ENCODE measurements at places on chromosomes 2 and 18. TPM values are rescaled to one million over a fixed set of nuclear protein-coding genes. Genes with fewer than 3 reads are reported as not detected.

DNA sequence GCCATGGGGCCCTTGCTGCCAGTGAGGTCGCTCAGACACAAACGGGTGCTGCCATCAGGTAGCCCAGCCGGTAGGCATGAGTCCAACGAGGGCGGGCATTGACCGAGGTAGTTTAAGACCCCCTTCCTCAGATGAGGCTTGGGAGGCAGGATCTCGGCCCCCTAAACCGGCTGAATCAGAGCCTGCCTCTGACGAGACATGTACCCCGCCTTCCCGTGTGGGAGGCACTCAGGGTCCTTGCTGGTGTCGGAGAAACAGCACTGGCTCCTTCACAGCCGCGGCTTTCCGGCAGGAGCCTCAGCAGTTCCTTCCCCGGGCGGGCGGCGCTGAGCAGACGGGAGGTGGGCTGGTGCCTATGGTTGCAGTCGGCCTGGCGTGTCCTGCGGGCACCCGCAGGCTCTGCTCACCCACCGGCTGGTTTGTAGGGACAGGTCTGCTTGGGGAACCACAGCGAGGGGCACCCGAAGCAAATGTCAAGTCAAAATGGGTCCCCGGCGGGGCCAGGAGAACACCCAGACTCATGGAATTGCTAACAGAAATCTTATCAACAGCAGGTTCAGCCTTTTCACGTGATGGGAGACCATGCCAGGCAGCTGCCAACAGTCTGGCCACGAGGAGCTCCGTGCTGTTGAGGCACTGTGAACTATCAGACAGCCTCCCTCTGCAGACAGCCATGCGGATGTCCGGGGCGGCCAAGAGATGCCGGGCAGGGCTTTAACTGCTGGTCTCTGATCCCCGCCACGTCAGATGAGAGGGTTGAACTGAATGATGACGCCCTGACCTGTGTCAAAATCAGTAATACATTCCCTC lies 2.8 kb downstream of the KCNG2 start:
- DNase-seq = no peak

- DNase-seq = no peak
These were observed 52.7 kb downstream of the AGFG1 start for GRCh38 chr2:227524665-227525064.

The SESTD1 gene
- 14.4 TPM for total RNA-seq

DNA sequence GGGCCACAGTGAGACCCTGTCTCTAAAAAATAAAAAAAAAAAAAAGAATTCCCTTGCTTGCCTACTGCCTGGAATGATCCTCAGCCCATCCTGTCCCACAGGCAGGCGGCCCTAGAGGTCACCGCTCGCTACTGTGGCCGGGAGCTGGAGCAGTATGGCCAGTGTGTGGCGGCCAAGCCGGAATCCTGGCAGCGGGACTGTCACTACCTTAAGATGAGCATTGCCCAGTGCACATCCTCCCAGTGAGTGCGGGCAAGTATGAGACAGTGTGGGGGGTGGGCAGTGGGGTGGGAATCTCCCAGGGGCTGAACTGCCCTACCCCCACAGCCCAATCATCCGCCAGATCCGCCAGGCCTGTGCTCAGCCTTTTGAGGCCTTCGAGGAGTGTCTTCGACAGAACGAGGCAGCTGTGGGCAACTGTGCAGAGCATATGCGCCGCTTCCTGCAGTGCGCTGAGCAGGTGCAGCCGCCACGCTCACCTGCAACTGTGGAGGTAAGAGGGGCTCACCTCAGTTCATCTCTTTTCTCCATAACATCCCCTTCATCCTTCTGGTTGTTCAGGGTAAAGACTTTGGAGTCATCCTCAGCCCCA lies 1.6 kb downstream of the CHCHD5 start:
- DNase-seq = no peak

- DNase-seq = no peak
These were observed 51.0 kb downstream of the LTBP1 start for GRCh38 chr2:32997705-32998104.

DNA sequence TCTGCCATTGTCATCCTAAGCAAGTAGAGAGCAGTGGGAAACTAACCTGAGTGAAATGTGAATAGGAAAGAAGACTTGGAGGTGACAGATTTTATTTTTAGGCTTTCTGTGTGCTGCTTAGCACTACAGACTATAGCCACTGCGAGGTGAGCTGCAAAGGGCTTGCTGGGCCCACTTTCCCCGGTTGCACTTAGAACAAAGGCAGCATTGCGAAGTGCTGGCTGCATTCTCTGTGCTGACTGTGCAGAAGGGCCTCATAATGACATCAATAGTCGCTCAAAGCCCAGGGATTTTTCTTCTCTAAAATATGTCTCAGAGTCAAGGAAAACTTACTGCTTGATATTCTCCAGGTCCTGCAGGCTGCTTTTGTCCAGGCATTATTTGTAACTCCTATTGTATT lies 592.1 kb downstream of the TDRD15 start:
- DNase-seq = peak; percentile 47

GRCh38 chr2:105403241-105403782 lies 4.5 kb upstream of the FHL2 start:
- DNase-seq = no peak

DNA sequence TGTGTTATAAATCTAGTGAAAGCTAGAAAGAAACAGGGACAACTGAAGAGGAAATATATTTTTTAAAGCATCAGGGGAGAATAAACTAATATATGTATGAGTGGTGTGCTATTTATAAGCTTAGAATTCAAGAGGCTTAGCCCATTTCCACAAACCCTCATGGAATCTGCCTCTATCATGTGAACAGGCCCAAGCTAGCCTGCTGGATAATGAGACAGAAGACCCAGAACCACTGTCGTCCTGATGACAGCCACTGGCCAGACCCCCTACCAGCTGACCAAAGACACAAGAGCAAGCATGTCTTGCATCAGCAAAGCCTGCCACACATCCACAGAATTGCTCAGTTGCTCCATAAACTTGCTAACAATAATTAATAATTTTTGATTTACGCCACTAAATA lies 382.3 kb upstream of the NXPH2 start:
- no peak for DNase-seq

DNA sequence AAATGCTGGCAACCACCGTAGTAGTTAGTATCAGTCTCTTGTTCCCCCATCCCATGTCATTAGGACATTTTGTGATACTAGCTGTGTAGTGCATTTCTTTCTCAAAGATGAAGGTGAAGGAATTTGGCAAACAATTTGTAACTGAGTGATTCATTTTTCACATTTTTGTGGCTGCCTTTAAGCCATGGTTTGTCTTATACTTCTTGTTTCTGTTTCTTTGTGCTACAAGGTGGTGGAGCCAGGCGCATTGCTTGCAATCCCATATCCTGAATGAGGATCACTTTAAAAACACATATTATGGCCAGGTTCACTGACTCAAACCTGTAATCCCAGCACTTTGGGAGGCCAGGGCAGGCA lies 40.6 kb downstream of the GPD2 start:
- no peak for DNase-seq

The ANKRD23 gene
- 8.7 TPM for total RNA-seq

The PRSS56 gene
- total RNA-seq = 0.12 TPM

DNA sequence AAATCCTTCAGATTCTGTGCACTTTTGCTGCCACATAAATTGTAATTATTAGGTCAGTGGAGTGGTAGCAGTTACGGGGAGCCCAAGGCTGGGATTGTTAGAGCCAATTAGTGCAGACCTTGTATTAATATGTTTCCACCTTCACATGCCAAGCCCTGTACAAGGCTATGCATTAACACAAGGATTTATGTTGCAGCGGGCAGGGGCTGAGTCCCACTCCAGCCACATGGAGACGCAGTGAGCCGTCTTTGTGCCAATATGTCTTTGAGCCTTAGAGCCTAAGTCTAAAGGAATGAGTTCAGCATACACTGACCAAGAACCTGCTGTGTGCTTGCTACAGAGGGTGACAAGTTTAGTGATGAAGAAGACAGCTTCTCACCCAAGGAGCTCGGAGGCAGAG lies 238.2 kb downstream of the TSN start:
- no peak for DNase-seq

DNA sequence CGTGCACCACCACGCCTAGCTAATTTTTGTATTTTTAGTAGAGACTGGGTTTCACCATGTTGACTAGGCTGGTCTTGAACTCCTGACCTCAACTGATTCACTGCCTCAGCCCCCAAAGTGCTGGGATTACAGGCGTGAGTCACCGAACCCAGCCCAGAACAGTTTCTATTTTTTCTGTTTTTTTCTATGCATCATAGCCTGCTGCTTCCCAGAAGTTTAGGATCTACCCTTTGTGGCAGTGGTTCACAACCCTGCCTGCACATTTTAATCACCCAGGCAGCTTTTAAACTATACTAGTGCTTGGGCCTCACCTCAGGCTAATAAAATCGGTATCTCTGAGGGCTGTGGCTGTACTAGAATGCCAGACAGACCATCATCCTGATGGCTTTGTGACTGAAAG lies 39.7 kb upstream of the SOCS6 start:
- no peak for DNase-seq

The PNO1 gene
- 8.1 TPM for total RNA-seq

GRCh38 chr2:215357660-215358059 lies 45.8 kb downstream of the ATIC start:
- no peak for DNase-seq

GRCh38 chr2:240650254-240650965 lies 25.1 kb downstream of the GPR35 start:
- DNase-seq = no peak

- DNase-seq = no peak
These were observed 22.8 kb downstream of the ASB18 start for GRCh38 chr2:236241181-236242056.

DNA sequence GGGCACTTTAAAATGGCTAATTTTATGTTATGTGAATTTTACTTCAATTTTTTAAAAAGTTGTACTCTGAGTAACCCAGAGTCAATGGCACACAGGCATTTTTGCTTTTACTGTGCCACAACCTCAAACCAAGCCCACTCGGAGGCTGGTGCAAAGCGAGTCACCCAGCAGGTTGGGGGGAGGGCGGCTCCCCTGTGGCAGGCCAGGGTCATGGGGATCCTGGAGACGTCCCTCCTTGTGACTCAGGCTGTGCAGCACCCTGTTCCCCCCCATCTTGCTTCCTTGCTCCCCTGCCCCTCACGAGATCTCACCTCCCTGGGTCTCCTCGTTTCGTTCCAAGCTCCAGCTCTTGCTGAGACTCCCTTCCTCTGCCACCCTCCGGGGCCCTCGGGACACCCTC lies 58.6 kb downstream of the POMC start:
- DNase-seq = no peak

The GALNT5 gene
- total RNA-seq = 0.11 TPM

DNA sequence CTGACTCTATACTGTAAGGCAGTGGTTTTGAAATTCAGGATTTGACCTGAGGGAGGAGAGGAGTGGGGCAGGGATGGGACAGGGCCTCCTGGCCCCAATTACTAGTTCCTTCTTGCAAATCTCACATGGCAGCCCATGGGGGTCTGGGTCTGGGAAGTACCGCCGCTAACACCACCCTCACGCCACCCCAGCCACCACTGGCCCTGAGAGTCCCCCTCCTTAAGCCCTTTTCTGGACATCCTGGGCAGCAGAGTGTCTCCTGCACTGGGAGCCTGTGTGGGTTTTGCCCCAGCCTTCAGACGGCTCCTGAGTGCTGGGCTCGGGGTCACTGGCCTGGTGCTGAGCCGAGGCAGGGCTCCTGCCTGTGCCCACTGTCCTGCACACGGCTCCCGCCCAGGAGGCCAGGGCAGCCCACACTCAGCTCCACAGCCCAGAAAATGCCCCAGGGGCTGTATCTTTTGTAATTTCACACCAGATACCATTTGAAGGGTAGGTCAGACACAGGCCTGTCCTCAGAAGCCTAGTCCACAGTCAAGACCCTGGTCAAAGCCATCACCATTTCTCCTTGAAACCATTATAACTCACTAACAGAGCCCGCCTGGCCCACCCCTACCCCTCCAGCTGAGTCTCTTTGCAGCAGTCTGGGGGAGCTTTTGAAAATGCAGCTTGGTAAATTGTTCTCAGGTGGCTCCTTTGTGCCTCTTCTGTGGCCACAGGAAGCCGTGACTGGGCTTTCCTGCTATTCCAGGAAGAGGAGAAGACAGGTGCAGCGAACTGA lies 55.1 kb downstream of the CYP27C1 start:
- DNase-seq = no peak

- DNase-seq = no peak
These were observed 245.7 kb downstream of the SP3 start for GRCh38 chr2:173719471-173719870.

The DYNAP gene
- total RNA-seq = not detected

DNA sequence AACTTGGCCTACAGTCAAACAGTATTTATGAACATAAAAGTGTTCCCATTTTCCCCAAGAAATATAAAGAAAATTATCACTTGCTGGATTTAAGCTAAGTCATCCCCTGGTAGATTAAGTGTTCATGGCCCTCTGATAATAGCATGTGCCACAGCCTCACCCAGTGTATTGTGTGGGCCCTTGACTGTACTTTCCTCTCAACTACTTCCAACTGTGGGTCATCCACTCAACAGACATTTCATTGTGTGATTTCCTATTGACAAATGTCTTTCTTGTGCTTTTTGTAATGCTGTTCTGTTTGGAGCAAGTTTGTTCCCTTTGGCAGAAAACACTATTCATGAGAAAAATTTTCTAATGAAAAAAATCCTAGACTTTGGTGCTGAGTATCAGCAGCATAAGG lies 48.4 kb upstream of the TMEM17 start:
- no peak for DNase-seq

The TMEM214 gene
- 31.1 TPM for total RNA-seq

The IL36G gene
- total RNA-seq = not detected

The TDRD15 gene
- not detected for total RNA-seq

The KCNF1 gene
- not detected for total RNA-seq

GRCh38 chr18:48472610-48473009 lies 63.4 kb upstream of the ZBTB7C start:
- no peak for DNase-seq

The MCEE gene
- total RNA-seq = 29.3 TPM

- DNase-seq = no peak
These were observed 54.3 kb upstream of the TSPYL6 start for GRCh38 chr2:54310311-54310710.

The CNGA3 gene
- total RNA-seq = 0.43 TPM

- no peak for DNase-seq
These were observed 27.9 kb downstream of the GPD2 start for GRCh38 chr2:156464106-156464505.

DNA sequence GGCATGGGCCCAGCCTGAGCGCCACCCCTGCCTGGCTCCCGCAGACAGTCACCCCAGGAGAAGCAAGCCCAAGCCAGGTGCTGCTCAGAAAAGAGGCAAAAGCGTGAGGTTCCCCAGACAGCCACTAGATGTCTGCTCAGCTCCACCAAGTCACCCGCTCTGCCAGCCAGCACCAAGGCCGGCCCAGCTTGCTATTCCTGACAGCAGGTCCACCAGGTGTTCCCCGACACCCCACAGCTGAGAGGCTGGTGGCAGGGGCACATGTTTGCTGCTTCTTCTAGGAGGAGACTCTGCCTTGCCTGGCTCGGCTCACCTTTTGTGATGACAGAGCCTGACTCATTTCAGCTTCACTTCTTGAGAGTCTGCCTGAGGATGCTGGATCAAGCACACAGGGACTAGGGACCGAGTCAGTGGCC lies 206.7 kb downstream of the MGAT5 start:
- peak; percentile 66 for DNase-seq

GRCh38 chr18:45780568-45780967 lies 44.9 kb upstream of the SIGLEC15 start:
- DNase-seq = no peak

GRCh38 chr2:47211497-47212011 lies 56.4 kb upstream of the STPG4 start:
- no peak for DNase-seq

- no peak for DNase-seq
These were observed 31.6 kb downstream of the CYBRD1 start for GRCh38 chr2:171553858-171554257.

The CRYGD gene
- not detected for total RNA-seq

Measured in heart left ventricle (tissue), 16 donors.